Left kidney (tissue), 8 donors: ENCODE measurements at places on chromosomes 16 and 17.

GRCh38 chr16:31471875-31472708, at the start of gene TGFB1I1:
TSS of gene TGFB1I1 (plus strand) at chr16:31472152. CDS start at chr16:31472189, 37 bp downstream.
- DNase-seq: no peak

- no peak for DNase-seq
Measured at GRCh38 chr16:11283820-11284248, 2.7 kb upstream of the PRM1 start.

DNA sequence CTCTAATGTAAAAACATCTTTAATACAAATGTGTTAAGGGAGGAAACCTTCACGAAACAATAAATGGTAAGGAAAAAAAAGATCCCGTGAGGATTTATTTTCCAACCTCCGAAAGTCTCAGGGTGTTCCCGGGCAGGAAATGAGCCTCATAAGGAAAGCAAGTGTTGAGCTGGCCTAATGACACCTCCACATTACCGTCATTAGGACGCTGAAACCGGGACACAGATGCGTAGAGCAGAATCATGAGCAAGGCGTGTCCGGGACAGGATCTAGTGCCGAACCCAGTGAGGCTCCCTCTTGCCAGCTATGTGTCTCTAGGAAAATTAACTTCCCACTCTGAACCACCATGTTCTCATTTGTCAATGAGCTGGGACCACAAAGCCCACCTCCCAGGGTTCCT, 22.7 kb upstream of the CYTH1 start:
- DNase-seq: no peak

- DNase-seq: no peak
Measured at GRCh38 chr17:65123757-65124675, 13.2 kb upstream of the RGS9 start.

GRCh38 chr16:68275611-68276191, 11.4 kb downstream of the SLC7A6 start:
- no peak for DNase-seq

DNA sequence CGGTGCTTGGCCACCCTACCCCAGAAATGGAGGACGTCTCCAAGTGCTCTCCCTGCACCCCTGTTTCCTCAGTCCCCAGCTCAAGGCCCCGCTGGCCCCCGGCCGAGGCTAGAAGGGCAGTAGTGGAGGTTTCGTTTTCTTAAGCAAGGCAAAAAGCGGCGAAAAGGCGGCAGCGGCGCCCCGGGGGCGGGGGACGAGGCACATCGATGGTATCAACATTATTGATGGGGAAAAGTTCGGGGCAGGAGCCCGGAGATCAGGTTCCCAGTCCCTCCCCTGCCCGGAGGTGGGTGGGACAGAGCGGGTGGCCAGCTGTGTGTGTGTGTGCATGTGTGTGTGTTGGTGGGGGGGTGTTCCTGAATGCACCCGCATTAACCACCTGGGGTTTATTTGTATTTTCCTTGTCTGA, 4.1 kb upstream of the SALL1 start:
- DNase-seq: no peak

DNA sequence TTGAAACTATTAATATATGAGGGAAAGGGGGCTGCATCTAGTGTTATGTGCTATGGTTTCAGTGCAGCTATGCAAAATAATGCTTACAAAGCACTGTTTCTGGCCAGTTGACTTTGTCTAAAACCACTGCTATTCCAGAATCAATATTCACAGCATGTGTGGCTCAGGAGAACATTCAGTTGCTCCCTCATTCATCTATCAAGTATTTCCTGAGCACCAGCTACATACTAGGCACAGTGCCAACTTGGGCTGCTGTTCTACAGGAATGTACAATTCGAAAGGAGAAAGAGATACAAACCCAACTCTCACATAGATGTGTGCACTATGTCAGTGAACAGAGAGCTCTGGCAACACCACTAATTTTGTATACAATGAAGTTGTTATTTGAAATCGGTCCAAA, 183.0 kb downstream of the PHKB start:
- no peak for DNase-seq

GRCh38 chr16:35746963-35747657, 2287.7 kb downstream of the TP53TG3F start:
- no peak for DNase-seq

DNA sequence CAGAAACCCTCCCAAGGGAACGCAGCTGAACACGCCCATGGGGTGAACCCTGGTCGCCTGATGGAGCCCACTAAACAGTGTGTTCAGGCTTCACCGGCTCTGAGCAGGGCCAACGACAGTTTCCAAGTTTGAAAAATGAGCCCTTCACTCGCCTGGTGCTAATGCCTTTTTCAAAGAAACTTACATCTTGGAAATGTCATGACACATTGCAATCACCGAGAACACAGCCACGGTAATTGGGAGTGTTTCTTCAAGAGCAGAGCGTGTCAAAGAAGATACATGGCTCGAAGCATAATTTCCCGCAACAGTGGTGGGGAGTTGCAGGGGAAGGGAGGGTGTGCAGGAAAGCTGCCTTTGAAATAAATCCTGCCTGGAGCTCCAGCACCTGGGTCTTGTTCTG, 463.2 kb downstream of the TMEM114 start:
- DNase-seq: peak; percentile 19

DNA sequence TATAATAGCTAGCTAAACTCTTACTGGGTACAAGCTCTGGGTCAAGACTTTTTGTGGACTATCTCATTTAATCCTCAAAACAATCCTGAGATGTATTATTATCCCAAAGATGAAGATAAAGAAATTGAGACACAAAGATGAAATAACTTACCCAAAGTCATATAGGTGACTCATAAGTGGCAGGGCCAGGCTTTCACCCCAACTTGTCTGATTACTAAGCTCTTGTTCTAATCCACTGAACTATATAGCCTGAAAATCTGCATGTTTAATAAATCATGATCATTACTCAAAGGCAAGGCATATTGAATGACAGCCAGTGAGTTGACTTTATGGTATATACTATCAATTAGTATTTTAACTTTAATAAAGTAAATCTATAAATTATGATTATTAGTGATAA, 77.4 kb downstream of the SKAP1 start:
- DNase-seq: no peak

GRCh38 chr17:77572065-77572601, 386.4 kb upstream of the TNRC6C start:
- no peak for DNase-seq

- peak; percentile 76 for DNase-seq
Measured at GRCh38 chr16:55478827-55479429, at the start of gene MMP2. TSS of gene MMP2 (plus strand) at chr16:55479198. CDS start at chr16:55479480, 282 bp downstream.

DNA sequence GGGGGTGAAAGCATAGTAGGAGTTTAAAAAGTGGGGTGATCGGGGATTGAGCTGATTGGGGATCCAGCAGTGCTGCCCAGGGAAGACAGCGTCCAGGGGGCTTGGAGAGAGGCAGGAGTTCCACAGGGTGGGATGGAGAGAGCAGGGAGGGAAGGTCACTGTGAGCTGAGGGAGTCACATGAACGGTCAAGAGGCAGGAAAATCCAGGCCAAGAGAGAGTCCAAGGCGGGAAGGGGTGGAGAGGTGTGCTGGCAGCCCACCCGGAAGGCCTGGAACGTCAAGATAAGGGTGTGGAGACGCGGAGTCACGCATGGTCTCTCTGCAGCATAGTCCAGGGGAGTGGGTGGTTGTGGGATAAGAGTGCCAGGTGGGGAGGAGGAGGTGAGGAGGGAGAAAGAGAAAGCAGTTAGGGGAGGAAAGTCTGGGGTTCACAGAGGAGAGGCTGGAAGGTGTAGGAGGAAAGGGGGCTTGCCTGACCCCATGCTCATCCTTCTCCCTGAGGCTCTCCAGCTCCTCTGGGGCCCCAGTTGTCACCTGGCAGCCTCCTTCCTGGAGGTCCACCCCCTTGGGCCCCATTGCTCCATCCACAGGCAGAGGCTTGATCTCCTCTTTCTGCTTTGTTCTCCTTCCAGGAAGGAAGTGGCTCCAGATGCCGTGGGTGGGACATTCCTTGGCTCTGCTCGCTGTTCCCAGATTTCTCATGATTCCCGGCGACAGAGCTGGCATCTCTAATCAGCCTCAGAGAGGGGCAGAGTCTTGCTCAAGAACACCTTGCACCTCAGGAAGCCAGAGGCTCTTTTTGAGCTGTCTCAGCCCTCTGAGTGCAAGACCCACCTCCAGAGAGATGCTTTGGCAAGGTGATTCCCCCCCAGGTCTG, 28.7 kb downstream of the CCR7 start:
- DNase-seq: no peak

DNA sequence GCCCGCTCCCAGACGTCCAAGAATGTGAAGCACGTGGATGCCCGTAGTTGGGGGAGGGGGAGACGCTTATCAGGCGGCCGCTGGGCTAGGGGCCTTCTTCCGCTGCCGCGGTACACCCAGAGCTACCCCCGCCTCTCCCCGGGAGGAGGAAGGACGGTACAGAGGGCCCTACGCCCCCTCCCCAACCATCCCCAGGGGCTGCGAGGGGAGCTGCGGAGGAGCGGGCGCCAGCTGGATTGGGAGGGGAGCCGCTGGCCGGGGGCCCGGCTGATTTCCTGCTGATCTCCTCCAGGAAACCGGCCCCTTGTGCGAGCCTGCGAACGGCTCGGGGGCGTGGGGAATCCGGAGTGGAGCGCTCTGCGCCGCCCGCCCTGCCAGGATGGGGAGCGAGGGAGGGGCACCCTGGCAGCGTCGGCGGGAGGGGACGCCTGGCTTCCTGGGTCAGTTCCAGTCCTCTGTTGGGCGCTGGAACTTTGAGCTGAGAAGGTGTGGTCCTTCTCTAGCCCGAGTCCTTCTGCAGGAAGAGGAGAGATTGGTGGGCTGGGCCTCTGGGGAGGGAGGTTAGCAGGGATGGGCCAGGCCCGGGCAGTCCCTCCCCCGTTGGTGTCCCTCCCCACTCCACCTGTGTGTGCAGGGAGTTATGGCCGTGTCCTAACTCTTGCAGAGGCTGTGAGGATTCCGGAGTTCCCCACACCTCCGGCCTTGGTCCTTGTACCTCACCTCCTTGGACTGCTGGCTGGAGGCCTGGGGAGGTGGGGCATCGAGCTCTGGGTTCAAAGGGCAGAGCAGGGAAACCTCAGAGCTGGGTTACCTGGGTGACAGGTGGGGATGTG, 19.2 kb downstream of the GJD3 start:
- no peak for DNase-seq

GRCh38 chr16:24504472-24505345, 34.7 kb upstream of the RBBP6 start:
- peak; percentile 57 for DNase-seq

- DNase-seq: no peak
Measured at GRCh38 chr17:29074488-29074887, 31.5 kb downstream of the PIPOX start.

- no peak for DNase-seq
Measured at GRCh38 chr17:22193113-22193512, 500.8 kb downstream of the KCNJ18 start.

- DNase-seq: no peak
Measured at GRCh38 chr17:66682283-66682682, 152.6 kb upstream of the CACNG5 start.

GRCh38 chr17:39108461-39109375, 42.7 kb downstream of the PLXDC1 start:
- no peak for DNase-seq

DNA sequence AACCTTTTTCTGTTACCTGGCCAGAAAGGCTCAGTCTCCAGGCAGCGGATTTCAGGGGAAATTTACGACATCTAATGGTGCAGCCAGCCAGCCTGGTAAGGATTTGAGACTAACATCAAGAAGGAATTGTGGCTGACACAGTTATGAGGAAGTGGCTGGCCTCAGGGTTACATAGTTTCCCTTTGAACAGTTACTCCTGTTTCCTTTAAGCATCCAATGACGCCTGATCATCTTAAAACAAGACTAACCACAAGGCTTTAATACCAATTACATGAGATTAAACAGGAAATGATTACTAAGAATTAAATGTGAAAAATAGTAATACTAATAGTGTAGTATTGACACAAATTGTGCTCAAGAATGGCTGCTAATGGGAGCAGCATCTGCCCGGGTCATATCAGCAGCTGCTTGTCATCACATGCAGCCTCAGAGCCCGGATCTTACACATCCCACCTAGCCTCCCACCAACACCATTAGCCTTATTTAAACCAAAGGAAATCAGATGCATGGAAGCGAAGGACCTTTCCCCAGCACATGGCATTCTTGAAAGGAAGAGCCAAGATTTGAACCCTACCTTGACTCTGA, 431.8 kb downstream of the PMP22 start:
- no peak for DNase-seq

DNA sequence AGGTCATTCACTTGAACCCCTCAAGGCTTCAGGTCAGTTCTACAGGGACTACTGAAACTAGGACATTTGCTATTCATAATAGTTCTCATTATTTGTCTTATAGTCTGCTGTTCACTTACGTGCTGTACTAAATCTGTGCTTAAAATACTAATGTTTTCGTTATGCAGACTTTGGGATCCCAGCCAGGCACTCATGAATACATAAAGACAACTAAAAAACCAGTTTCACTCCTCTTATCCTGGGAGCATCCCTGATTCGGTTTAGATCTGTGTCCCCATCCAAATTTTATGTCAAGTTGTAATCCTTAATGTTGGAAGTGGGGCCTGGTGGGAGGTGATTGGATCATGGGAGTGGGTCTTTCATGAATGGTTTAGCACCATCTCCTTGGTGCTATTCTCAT, 1291.8 kb downstream of the CDH11 start:
- DNase-seq: no peak

- DNase-seq: no peak
Measured at GRCh38 chr16:62597875-62598274, 561.6 kb upstream of the CDH8 start.

DNA sequence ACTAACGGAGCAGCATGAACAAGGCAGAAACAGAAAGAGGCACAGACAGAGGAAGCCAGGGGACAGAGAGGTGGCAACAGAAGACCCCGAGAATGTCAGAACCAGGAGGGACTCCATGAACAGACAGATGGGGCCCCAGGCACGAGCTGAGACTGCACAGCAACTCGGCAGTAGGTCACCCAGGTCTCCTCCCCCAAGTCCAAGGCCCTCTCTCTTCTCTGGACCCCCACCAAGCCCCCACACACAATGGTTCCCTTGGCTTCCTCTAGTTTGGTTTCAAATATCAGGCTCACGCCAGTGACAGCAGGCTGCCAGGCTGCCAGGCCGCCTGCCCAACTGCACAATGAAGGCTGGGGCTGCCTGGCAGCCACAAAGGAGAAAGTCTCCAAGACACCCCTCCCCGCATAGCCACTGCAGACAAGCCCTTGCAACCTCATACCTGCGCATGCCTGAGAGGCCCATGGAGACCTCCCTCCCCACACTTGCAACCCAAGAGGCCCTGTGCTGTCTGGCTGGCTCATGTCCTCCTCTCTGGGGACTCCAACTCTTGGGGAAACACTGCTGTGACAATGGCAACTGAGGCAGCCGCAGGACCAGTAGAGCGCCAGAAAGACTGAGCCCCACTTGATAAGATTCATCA, 54.8 kb downstream of the PIMREG start:
- DNase-seq: no peak

- no peak for DNase-seq
Measured at GRCh38 chr16:58127634-58128033, 1.5 kb downstream of the CFAP20 start.

DNA sequence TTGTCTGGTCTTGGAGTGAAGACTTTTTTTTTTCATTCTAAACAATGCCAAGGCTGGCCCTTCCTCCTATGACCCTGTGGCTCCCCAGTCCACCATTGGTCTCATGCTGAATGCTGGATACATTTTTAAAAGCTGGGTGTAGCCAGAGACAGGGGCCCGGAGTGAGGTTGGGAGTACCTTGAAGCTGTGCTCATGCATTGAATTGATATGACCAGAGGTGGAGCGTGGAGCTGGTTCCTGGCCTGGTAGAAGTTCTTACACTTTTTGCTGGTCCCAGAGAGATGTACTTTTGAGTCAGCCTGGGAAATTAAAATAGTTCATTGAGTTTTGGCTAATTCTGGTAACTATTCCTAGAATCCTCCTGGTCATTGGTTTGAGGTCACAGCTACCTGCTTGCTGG, 83.6 kb downstream of the CMIP start:
- no peak for DNase-seq
